HFFc6 (cell line): ENCODE measurements at places on chromosomes 16 and 17. TPM values are rescaled to one million over a fixed set of nuclear protein-coding genes. Genes with fewer than 3 reads are reported as not detected.

NGFR gene
- total RNA-seq, result 0.07 to 0.13 TPM in 2 of 3 replicates, not detected in the other

PPP1R1B gene
- total RNA-seq, result not detected in 3 replicates

FBXL16 gene
- 0.05 TPM in 1 of 3 replicates, not detected in the others for total RNA-seq

KIFC3 gene
- 47.6 to 87.4 TPM (median 60.6 TPM) in 3 replicates for total RNA-seq

SLC25A11 gene
- total RNA-seq, result 60.1 and 61.9 TPM in 2 replicates

ZPBP2 gene
- total RNA-seq, result not detected in 3 replicates

MT1B gene
- total RNA-seq, result not detected in 3 replicates

BFAR gene
- total RNA-seq, result 70.2 to 91.1 TPM (median 79.1 TPM) in 3 replicates

ZNF205 gene
- 8.9 to 11.2 TPM (median 9.1 TPM) in 3 replicates for total RNA-seq

RASD1 gene
- 0.17 to 1.3 TPM (median 0.63 TPM) in 3 replicates for total RNA-seq

COPZ2 gene
- 210 and 269 TPM in 2 replicates for total RNA-seq

CYB5B gene
- 128 to 136 TPM (median 131 TPM) in 3 replicates for total RNA-seq

GAST gene
- total RNA-seq, result not detected in 3 replicates

TBC1D3L gene
- total RNA-seq, result 0.48 to 1.3 TPM (median 0.72 TPM) in 3 replicates
